Vagina (tissue), 2 donors: ENCODE measurements at places on chromosomes 4 and X. TPM values are rescaled to one million over a fixed set of nuclear protein-coding genes. Genes with fewer than 3 reads are reported as not detected.

LEF1 gene
- total RNA-seq: 12.5 TPM

SAGE1 gene
- total RNA-seq: not detected

RADX gene
- total RNA-seq: 5.4 TPM

DNA sequence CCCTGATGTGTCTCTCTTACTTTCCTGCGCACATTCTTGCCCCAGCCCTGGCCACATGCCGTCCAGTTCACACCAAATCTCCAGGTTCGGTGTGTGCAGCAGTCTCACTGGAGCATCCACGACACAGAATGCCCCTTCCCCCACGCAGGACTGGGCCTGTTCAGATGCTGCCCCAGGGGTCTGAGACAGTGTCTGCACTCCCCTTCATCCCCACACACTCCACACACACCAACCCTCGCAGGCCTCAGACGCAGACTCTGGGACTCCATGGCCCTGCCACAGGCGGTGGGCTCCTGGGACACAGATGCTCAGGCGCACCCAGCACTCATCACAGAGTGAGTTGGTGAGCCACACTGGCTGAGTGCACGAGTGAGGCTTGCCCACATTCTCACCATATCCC lies 83.9 kb downstream of the AFAP1 start:
- DNase-seq: no peak

DNA sequence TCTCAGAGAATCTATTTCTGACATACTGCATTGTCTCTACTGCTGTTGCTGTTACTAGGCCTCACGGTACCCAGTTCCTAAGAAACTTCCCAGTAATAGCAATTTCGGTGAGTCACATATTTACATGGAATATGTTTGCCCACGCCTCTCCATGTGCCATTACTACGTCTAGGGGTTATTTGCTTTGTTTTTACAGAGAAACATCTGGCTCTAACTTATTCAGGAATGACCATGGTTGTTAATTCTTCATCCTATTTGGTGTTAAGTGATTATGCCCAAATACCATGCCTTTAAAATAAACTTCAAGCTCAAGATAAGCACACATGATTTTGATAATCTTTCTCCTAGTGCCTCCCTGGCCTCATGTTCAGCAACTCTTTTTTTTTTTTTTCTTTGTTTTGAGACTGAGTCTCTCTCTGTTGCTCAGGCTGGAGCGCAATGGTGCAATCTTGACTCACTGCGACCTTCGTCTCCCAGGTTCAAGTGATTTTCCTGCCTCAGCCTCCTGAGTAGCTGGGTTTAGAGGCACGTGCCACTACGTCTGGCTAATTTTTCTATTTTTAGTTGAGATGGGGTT lies 101.0 kb upstream of the HS3ST1 start:
- no peak for DNase-seq

DNA sequence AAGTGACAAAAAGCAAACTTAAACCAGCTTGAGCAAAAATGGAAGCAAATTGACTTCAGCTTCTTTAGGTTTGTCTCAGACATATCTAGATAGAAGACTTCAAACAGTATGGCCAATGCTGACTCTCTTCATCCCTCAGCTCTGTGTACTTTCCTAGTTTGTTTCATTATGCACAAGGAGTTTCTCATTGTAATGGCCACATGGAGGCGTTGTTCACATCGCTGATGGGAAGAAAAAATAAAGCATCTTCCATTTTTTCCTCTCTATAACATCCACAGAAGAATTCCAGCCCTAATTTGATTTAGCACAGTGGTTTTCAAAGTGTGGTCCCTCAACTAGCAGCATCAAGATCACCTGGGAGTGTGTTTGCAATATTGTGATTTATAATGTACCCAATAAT lies 397.5 kb upstream of the PRKX start:
- DNase-seq: no peak

GRCh38 chr4:3669553-3669949 lies 96.6 kb upstream of the ADRA2C start:
- no peak for DNase-seq

DNA sequence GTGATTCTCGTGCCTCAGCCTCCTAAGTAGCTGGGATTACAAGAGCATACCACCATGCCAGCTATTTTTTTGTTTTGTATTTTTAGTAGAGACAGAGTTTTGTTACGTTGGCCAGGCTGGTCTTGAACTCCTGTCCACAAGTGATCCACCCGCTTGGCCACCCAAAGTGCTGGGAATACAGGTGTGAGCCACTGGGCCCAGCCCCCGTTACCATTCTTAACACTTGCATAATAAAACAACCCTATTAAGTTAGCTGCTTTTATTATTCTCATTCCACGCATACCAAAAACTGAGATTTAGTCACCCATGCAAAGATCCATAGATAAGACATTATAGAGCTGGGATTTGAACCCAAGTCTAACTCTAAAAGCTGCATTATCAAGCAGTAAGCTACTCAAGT lies 6.0 kb upstream of the TEX13A start:
- DNase-seq: no peak

DNA sequence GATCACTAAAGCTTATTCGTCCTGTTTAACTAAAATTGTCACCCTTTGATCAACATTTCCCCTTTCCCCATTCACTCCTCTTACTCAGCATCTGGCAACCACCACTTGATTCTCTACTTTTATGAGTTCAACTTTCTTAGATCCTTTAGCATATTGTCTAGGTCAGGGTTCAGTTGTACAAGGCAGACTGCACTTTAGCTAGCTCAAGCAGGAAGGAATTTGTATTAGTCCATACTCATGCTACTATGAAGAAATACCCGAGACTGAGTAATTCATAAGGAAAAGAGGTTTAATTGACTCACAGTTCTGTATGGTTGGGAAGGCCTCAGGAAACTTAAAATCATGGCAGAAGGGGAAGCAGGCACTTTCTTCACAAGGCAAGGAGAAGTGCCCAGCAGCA lies 44.3 kb downstream of the TASL start:
- DNase-seq: no peak

DNA sequence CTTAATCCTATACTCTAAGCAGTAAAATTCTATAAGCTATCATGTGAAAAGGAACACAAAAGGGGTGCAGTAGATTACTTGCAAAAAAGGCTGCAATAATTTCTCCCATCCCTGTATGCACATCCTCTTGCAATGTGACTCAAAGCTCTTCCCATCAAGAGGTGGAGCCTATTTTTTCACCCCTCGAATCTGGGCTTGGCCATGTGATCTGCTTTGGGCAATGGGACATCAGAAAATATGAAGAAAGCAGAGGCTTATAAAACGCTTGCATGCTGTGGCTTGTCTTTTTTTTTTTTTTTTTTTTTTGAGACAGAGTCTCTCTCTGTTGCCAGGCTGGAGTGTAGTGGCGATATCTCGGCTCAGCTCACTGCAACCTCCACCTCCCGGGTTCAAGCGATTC lies 33.0 kb downstream of the GEMIN8 start:
- DNase-seq: no peak

GRCh38 chr4:126705266-126705665 lies 927.5 kb upstream of the INTU start:
- DNase-seq: no peak

DNA sequence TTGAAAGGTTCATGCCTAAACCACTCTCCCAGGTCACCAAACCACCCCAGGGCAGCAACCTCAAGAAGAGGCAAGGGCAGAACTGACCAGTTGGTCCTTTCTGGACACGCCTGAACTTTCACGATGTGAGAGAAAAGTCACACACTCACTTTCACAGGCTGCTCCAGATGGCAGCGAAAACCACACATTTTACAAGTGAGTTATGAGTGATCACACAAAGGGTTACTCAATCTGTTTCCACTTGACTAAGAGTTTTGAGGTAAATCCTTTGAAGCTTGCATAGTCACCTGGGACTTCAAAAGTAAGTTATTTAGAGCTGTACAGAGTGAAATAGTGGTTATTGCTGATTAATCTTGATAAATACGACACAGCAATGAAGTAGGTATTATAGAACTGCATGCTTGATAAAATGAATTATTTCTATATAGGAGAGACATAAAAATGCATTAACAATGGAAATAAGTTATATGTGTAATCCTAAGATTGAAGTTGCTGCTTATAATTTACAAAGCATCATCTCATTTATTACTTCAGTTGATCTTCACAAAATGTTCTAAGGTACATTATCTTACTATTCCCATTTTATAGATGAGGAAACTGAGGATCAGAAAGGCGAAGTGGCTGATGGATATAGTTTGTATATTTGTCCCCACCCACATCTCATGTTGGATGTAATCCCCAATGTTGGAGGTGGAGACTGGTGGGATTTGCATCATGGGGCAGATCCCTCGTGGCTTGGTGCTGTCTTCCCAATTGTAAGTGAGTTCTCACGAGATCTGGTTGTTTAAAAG lies 103.0 kb upstream of the KLF3 start:
- DNase-seq: no peak
